ENCODE measurements at places on chromosomes 12 and 14.

DNA sequence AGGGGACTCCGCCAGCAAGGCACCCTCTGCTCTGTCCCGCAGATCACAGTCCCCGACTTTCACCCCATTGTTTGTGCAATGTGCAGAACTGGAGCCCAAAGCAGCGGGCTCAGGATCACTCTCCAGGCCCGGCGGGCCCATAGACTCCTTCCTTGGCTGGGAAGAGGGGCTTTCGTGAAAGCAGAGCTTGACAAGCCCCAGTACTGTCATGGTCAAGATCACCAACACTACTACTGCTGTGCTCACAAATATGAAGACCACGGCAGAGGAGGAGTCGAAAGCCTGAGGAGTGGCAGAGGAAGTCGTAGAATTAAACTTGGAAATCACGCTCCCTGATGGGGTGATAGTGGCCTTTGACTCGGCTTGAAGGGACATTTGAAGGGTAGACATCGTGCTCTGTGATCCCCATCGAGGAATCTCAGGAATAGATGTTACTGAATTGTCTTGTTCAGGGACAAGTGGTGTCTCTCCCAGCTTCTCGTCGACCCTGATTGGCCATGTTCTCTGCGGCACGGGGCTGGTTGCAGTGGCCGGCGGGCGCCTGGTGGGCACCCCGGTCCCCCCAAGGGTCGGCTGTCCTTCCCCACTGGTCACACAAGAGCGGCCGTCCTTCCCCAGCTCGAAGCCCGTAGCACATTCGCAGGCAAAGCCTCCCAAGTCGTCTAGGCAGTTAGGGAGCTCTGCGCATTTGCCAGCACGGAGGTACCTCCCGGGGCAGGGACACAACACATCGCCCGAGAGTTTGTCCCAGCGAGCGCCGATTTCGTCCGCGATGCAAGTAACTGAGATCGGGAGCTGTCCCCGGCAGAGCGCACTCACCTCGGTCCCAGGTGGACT, 1.1 kb downstream of the CLEC14A start:
- no peak for DNase-seq

DNA sequence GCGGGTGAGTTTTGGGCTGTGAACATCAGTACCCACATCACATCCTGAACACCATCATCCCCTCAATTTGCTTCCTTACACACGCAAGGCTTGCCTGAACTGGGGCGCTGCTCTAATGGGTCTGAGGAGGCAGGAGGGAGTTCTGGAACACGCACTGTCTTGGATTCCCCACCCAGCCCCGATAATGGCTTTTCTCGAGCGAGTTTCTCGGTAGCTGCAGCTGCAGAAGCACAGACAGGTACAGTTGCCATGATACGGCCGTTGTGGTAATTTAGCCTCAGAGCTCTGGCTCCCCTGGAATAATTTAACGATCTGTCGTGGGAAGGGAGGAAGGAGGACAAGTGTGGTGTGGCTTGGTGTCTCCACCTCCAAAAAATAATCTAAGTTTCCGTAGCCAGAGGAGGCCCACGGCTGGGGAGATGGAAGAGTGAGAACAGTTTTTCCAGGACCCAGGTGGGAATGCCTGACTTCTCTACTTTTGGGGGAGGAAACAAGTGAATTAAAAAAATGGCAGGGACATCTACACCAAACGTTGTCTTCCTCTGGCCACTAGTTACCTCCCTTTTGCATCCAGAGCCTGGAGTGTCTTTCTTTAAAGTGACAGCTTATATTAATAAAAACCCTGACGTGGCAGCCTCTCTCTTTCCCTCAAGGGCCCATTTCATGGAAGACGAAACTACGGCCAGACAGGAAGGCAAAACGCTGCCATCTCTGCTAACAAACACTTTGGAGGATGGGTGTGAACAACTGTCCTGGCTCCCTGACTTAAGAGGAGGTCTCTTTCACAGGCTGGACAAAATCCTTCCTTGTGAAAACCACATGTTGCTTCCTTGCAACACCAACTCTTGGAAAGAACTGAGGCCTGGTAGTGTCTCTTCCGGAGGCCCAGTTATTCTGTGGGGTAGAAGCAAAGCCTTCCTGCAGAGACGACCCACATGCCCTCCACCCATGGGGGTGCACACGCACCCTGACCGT, 84.8 kb downstream of the RBM19 start:
- no peak for DNase-seq

- DNase-seq: no peak
Observed at GRCh38 chr14:53285064-53285463, 131.9 kb upstream of the DDHD1 start.

DNA sequence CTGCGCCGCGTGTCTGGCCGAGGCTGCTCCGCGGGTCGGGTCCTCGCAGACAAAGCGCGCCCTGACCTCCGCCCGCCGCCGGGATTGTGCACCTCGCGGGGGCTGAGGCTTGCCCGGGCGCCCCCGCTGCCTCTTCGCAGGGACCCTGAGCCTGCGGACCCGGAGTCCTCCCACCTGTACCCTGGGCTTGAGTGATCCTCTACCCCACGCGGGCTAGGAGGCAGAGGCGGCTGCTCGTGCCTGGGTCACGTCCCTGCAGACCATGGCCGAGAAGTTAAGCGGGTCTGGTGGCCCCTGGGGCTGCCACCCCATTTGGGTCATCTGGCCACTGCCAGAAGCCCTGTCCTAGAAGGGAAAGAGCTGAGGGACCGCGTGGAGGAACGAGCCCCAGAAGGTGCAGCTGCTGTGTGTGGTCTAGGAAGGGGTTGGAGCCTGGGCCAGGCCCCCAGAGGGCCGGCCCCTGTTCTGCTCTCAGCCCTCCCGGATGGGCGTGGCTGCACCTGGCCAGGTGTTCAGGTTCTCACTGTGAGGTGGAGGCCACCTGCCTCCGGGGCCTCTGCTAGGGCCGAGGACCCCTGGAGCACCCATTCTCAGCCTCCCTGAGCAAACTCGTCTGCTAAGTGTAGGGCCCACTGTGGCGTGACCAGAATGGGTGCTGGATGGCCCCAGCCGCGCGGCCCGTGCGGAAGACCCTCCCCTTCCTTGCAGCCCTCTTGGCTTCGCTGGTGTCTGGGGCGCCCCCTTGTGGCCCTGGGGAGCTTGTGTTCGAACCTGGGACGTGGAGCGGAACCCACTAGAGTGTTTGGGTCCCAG, 49.6 kb downstream of the LRCOL1 start:
- DNase-seq: peak; percentile 35

DNA sequence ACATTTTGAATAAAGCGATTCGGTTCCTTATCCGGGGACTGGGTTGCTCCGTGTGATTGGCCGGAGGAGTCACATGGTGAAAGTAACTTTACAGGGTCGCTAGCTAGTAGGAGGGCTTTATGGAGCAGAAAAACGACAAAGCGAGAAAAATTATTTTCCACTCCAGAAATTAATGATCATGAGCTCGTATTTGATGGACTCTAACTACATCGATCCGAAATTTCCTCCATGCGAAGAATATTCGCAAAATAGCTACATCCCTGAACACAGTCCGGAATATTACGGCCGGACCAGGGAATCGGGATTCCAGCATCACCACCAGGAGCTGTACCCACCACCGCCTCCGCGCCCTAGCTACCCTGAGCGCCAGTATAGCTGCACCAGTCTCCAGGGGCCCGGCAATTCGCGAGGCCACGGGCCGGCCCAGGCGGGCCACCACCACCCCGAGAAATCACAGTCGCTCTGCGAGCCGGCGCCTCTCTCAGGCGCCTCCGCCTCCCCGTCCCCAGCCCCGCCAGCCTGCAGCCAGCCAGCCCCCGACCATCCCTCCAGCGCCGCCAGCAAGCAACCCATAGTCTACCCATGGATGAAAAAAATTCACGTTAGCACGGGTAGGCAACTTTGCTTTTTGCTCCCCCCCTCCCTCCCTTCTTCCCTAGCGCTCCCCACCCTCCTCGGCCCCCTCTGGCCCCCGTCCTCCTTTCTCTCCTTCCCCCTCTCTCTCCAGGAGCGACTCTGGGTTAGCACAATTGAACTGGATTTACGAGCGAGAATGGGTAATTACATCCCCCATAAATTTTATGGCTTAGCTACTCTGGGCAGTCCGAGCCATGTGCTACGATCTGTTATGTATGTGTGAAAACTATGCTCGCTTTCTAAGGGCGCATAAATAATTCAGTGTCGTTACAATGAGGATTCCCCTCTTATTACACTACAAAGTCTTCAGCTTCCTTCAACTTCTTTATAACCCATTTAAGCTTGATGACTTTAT, at the start of gene HOXC4:
HOXC4 (plus strand) TSS at position 85 of the 991 bp plus-strand sequence; CDS start at position 173, 88 bp downstream.
- DNase-seq: no peak

- peak; percentile 15 for DNase-seq
Observed at GRCh38 chr14:63770187-63770807, 42.4 kb upstream of the SGPP1 start.

GRCh38 chr14:79298373-79298772, 912.9 kb downstream of the DIO2 start:
- DNase-seq: no peak

- DNase-seq: no peak
Observed at GRCh38 chr12:2343681-2344080, 290.9 kb downstream of the CACNA1C start.

- no peak for DNase-seq
Observed at GRCh38 chr12:47192051-47192450, 112.3 kb upstream of the AMIGO2 start.

GRCh38 chr12:97638739-97639138, 176.1 kb downstream of the RMST start:
- DNase-seq: no peak

GRCh38 chr12:57898308-57898970, 42.9 kb upstream of the ATP23 start:
- DNase-seq: no peak

DNA sequence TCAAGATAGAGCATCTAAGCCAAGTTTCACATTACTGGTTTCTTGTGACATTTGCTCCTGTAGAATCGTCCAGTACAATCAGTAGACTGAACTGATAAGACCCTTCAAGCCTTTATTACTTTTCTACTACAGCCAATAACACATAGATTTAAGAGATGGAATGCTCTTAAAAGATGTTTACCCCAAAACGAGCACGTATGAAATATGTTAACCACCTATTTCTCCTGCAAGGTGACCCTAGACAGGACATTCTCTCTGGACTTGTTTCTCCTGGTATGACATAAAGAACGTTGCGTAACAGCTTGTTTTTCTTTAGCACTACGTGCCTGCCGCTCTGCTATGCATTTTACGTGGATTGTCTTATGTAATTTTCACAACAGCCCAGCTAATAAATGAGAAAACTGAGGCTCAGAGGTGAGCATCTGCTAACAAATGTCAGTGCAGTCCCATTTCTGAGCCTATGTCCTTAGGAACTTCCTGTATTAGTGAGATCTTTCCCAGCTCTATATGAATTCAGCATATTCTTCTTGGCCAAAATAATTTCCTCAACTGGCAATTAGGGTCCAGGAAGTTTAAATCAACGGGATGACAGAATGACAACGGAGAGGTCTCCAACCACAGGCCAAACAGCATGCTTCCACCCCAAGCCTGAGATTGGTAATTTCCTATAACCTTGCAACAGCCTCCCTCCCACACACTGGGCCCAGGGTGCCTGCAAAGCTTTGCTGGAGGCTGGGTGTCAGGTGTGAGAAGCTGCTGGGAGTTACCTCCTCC, 3.7 kb downstream of the NFKBIA start:
- no peak for DNase-seq

- DNase-seq: no peak
Observed at GRCh38 chr12:24039113-24039525, 89.6 kb upstream of the SOX5 start.

- no peak for DNase-seq
Observed at GRCh38 chr12:118922405-118922804, 58.9 kb upstream of the SRRM4 start.

DNA sequence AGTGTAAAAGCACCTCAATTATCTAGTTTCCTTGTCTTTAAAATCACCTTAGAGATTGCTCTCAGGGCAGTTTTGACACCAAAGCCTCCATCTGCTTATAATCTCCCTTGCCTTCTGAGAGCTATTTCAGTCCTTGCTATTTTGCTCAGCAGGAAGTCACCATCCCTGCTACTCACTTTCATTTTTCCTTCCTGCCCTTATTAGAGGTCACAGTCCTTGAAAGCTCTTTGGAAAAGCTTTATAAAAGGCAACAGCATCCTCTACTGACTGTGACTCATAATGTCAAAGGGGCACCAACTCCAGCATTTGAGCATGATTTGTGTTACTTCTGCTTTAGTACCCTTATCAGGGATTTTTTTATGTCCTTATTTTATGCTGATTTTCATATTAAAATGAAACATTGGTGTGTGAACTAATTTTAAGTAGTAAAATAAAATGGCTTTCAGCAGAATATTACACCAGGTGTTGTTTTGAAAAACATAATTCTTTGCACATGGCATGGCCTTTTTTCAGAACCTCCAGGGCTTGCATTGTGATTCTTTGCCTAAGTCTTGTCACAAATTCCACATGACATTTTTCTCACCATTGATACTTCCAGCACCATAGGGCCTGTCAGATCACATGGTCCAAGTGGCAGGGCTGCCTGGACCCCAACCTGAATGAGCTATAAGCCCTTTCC, 213.0 kb downstream of the ADAMTS20 start:
- DNase-seq: no peak
